ENCODE measurements at places on chromosomes 2 and 18.

GRCh38 chr2:140998017-140998416 lies 1132.8 kb downstream of the LRP1B start:
- no peak for DNase-seq

- DNase-seq, result no peak
These were observed 68.1 kb upstream of the PELI1 start for GRCh38 chr2:64212346-64212745.

- DNase-seq, result no peak
These were observed 153.7 kb downstream of the TGIF1 start for GRCh38 chr18:3603421-3604234.

DNA sequence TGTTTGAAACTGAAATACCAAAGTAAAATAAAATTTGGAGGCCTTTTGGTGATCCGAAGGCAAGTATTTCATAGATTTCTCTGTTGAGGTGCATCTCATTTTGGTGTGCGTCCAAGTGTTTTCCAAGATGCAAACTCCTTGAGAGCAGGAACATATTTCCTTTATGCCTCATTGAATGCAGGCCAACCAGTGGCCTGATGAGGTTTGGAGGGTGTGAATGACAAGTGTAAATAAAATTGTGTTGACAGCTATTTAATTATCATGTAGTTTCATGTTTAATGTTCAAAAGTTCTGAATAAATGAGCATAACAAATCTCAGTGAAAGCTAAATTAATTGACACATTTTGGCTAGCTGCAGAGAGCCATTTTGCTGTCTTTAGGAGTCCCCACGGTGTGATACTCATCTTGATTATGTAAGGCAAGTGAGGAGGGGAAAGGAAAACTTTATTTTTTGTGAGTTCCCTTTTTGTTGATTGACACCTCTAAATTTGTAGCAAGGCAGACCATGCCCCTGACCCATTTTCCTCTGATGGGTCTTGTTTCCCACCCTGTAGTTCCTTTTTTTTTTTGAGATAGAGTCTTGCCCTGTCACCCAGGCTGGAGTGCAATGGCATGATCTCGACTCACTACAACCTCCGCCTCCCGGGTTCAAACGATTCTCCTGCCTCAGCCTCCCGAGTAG lies 6.3 kb upstream of the LTBP1 start:
- no peak for DNase-seq

- DNase-seq, result no peak
These were observed 35.5 kb downstream of the DHRS9 start for GRCh38 chr2:169104848-169105247.

All from colonic mucosa (tissue), 4 donors.